ENCODE measurements at places on chromosomes 7 and 10.

DNA sequence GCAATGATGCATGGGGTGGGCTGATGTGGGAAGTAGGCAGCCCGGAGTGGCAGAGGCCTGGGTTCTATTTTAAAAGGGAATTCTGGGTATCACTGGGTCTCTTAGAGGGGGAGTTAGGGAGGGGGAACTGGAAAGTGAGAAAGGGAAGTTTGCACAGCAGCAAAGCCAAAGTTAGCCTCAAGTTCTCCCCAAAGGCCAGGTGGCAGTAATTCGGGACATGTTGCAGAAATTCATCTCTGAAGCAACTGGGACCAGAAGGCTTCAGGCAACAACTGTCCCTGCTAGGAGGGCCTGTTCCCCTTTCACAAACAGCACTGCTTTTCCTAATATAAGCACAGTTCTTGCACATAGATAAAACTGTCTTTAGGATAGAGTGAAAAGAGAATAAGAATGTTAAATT is 67.4 kb downstream of the NOD1 start:
- no peak for DNase-seq

- DNase-seq, result no peak
Observed at GRCh38 chr10:51934373-51934772, 235.0 kb upstream of the CSTF2T start.

GRCh38 chr7:96723622-96724021 is 14.0 kb upstream of the SEM1 start:
- DNase-seq, result no peak

DNA sequence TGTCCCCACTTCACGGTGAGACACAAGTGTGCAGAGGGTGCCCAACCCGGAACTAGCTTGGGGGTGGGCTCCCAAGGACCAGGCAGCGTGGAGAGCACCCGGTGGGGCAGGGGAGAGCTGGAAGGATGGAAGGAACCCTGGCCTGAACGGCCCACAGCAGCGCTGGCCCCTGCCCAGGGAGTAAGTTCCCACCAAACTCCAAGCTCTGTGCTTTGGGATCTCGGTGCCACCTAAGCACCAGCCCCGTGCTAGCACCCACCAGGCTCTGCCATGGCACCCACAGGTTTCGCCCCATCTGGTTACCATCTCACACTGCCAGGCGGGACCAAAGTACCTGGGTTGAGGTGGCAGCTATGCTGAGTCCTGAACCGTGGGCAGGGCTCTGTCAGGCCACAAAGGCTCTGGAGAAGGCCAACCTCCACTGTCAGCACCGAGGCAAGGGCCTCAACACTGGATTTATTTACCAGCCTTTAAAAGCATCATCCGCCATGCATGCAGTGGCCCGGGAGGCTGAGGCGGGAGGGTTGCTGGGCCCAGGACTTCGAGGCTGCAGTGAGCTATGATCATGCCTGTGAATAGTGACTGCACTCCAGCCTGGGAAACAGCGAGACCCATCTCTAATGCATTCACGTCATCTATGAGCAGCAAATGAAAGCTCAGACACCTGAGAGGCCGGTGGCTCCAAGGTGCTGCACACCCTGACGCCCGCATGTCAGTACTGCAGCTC is 16.0 kb downstream of the GPER1 start:
- no peak for DNase-seq

GRCh38 chr7:22864855-22865601 is 42.4 kb upstream of the TOMM7 start:
- DNase-seq, result no peak

- no peak for DNase-seq
Observed at GRCh38 chr7:68868978-68869377, 729.3 kb upstream of the AUTS2 start.

- DNase-seq, result no peak
Observed at GRCh38 chr10:529468-530230, 159.8 kb downstream of the DIP2C start.

- DNase-seq, result no peak
Observed at GRCh38 chr10:7605565-7606295, 61.0 kb downstream of the ITIH5 start.

- DNase-seq, result no peak
Observed at GRCh38 chr10:117581961-117582360, 39.4 kb downstream of the EMX2 start.

DNA sequence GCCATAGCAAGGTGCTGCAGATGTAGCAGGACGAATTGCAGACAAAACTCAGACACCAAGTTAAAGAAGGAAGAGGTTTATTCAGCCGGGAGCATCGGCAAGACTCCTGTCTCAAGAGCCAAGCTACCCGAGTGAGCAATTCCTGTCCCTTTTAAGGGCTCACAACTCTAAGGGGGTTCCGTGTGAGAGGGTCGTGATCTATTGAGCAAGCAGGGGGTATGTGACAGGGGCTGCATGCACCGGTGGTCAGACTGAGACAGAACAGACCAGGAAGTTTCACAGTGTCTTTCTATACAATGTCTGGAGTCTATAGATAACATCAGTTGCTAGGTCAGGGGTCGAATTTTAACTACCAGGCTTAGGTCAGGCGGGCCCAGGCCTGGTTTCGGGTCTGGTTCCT is 222.0 kb upstream of the C7orf33 start:
- no peak for DNase-seq

DNA sequence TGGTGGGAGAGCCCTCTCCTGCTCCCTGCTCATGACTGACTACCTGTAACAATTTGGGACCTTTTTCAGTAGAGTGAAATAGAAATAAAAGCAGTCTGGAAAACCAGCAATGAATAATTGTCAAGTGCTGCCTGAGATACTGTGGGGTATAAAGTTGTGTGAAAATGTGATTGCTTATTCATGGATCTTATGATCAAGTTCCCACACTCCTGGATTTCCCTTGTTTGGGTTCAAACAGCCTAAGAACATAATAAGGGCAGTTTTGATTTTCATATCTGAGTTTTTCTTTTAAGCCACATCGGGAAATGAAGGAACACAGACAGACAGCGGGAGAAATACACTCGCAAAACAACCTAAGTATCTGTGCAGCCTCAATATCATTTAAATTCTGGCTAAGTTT is 52.9 kb downstream of the CALD1 start:
- no peak for DNase-seq

DNA sequence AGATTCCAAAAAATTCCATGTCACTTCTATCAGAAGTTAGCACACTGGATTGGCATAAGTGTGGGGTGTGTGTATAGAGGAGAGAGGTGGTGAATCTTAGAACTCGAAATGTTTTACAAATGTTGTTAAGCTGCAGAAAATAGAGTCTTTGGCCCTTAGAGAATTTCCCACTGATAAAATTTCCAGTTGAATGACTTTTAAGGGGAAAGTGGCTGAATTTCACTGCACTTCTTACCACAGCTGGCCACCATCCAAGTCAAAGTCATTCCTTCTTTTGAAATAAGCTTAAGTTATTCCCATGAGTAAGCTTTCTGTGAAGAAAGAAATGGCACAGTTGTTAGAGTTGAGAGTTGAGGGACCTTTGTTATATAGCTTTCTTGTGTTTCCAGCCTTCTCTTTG is 13.9 kb downstream of the VCL start:
- no peak for DNase-seq

DNA sequence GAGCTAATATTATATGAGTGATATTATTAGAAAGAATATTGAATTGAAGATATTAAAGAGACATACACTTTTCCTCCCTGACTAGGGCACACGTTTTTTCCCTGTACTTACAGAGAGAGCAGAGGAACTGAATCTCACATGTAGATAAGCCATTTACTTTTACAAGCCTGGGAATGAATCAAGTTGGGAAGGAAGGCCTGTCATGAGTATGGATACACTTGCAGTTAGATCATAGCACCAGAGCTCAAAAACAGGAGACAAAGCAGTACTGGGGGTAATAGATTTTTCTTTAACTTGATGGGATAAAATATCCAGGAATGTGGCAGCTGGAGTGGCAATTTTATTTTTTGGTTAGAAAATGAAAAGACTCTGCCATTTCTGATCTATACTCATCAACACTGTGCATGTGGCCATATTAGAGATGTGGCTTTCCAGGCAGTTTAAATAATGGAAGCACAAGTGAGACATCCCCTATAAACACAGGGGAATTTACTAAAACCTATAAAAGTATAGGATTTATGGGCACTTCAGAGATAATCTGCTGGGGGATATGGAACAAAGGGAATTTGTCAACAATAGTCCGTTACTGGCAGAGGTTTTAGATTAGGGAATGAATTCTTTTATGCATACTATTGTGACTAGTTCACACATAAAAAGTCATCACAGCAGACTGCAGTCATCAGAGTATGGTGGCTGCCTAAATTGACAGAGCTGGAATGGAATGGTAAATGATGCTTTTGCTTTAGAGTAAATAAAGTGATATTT is 657.7 kb upstream of the MBL2 start:
- DNase-seq, result no peak

DNA sequence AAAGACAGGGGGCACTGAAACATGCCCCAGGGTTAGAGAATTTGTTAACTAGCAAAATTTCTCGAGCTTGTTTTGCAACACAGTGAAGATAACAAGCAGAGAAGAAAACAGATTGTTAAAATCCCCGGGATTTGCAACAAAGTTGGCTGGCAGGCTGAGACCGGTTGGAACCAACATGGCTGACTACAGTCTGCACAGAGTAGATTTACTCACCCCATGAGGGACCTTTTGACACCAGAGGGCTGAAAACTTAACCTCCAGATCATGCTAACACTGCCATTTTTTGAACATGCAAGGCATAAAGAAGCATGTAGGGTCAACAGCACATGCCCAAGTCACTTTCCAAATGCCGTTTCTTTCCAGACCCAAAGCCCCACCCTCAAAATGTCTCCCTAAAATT is 95.2 kb upstream of the TMEM26 start:
- no peak for DNase-seq

- DNase-seq, result no peak
Observed at GRCh38 chr10:117896517-117896916, 150.2 kb downstream of the RAB11FIP2 start.

DNA sequence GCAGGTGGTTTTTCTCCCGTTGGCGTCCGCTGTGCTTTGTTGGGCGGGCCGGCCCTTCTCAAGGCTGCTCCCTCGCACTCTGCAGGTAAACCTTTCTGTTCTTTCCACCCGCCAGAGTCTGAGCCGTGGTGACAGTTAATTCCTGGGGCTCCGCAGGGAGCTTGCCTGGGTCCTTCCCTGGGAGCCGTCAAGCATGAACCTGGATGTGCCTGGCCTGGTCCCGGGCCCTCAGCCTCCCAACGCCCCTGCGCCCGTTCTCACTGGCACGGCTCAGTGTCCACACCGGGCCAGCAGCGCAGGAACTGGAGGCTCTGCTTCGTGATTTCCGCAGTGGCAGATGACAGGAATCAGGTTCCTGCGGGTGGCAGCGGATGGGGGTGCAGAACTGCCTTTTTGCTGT is 10.9 kb upstream of the NKX6-2 start:
- no peak for DNase-seq

DNA sequence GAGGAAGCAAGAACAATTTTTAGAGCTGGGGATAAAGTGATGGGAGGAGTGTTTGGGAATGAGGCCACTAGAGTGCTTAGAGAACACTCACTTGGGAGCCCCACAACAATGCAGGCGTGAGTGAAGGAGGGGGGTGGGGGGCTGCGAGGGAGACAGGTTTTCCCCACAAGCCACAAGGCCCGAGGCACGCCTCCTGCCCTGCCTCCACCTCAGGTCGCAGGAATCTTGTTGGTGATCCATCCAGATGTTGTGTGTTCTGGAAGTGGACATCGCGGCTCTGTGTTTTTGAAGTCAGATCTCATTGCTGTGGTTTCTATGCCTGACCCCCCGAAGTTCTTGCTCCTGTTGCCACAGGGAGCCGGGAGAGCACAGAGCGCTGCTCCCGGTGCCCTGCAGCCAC is 178.0 kb upstream of the BMPER start:
- DNase-seq, result no peak

- DNase-seq, result no peak
Observed at GRCh38 chr10:110479710-110480109, 18.0 kb upstream of the DUSP5 start.

GRCh38 chr10:2936816-2937215 is 130.5 kb upstream of the PFKP start:
- DNase-seq, result no peak

- DNase-seq, result no peak
Observed at GRCh38 chr7:8435095-8435494, 1.7 kb downstream of the NXPH1 start.

Measured in effector CD4-positive, alpha-beta T cell (primary cell).